ENCODE measurements at places on chromosomes 12 and 14. TPM values are rescaled to one million over a fixed set of nuclear protein-coding genes. Genes with fewer than 3 reads are reported as not detected.

PLCZ1 gene
- total RNA-seq, result not detected

DNA sequence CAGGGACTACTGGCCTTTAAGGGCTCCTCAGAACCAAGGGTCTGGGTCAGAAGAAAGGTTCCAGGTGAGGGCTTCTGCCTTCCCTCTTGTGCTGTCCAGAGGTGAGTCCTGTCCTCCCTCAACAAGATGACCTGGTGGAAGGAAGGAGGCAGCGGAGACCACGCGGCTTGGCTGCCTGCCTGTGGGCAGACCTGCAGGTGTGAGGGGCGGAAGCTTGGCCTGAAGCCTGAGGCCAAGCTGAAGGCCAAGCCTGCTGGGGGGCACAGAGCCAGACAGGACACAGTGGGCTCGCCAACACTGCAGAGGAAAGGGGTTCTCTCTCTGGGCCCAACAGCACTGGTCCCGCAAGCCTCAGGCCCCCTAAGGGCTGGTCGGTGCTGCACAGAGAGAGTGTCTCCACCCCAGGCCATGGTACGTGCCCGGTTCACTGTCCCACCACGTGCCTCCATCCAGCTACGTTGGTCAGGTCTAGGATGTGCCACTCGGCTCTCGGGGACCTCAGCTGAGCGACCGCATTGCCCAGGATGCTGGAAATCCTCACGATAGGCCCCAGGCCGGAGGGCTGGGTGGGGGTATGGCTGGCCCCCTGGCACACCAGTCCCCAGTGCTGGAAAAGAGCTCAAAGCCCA lies 170.0 kb upstream of the PRMT8 start:
- no peak for DNase-seq

- no peak for DNase-seq
Observed at GRCh38 chr14:80982711-80983110, 27.3 kb downstream of the TSHR start.

DNA sequence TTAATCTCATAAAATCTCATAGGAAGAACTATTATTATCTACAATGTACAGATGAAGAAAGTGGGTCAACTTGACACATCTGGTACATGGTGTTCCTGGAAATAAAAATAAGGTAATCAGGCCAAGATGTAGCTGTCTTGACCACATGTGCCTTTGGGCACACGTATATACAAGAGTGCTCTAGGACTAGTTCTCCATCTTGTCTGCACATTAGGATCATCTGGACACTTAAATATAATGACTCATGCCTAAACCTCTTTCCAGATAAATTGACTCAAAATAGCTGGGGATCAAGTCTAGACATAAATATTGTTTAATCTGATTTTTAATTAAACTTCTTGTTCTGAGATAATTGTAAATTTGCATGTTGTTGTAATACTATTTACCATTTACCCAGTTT lies 182.6 kb downstream of the CNTN1 start:
- DNase-seq, result no peak
